Right forelimb (tissue), 1 donor: ENCODE measurements at places on chromosomes 7 and 10.

DNA sequence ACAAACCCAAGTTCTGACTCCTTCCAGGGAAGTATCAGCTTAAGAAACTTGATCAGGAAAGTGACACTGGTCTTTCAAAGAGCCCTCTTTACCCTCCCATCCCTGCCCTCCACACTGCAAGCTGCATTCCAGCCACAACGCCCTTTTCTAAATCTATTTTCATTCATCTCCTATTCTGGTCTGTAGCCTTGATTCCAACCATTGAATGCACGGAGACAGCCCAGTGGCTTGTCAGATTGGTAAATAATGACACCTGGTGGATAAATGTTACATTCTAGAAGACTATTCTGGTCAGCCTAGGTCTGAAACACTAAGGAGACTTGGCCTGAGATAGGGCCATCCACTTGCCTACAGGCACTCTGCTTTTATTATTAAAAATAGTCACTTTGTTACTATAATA lies 20.9 kb downstream of the MORN4 start:
- DNase-seq: peak; percentile 52

- no peak for DNase-seq
Observed at GRCh38 chr7:81244224-81244623, 325.4 kb upstream of the SEMA3C start.

DNA sequence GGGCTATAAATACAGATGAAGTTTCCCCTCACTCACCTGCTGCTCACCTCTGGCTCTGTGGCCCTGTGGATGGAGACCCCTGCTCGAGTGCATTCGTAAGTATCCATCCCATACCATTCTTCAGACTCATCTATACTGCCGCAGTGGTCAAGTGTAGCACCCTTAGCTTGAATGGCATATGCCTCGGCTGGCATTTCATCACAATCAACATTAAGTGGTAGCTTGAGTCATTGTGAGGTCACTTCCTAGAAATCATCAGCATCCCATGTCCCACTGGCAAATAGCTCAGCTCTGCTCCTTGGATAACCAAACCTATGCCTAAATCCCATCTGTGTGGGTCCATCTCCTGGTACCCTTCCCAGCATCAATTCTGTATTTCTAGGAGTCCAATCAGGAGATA lies 38.2 kb downstream of the MDH2 start:
- no peak for DNase-seq

DNA sequence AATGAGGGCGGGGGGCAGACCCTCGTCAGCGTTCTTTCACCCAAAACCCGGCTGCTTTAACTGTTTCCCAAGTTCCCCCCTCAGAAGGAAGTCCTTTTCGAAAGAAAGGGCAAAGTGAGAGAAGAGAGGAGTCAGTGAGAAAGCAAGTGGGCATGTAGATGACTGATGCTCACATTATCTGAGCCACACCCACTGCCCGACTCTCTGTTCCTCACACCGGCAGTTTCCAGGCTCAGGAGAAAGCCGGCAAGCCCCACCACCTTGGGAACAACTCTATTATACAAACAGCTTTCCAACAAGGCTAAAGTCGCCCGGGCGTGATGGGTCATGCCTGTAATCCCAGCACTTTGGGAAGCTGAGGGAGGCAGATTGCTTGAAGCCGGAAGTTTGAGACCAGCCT lies 23.1 kb downstream of the RCC1L start:
- no peak for DNase-seq

GRCh38 chr10:74337330-74338016 lies 186.5 kb downstream of the ADK start:
- DNase-seq: no peak

DNA sequence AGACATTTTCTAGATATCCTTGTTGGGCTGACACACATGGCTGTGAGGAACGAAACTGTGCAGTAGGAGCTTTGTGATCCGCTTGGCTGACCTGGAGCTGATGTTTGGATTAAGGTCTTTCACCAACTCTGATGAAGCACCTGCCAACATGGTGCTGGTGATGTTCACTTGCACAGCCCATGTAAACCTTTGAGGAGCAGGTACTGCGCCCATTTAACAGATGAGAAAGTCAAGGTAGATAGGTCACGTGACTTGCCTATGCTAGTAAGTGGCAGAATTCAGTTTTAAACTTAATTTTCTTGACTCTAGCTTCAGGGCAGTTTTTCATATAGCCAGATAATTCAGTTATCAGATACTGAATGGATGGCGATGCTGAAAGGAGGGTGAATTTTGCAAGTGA lies 351.9 kb downstream of the RPS24 start:
- no peak for DNase-seq

- no peak for DNase-seq
Observed at GRCh38 chr7:157124690-157125089, 14.0 kb upstream of the UBE3C start.

GRCh38 chr10:29689001-29689400 lies 54.2 kb upstream of the SVIL start:
- DNase-seq: no peak

GRCh38 chr10:131649617-131650016 lies 251.2 kb upstream of the PPP2R2D start:
- no peak for DNase-seq

DNA sequence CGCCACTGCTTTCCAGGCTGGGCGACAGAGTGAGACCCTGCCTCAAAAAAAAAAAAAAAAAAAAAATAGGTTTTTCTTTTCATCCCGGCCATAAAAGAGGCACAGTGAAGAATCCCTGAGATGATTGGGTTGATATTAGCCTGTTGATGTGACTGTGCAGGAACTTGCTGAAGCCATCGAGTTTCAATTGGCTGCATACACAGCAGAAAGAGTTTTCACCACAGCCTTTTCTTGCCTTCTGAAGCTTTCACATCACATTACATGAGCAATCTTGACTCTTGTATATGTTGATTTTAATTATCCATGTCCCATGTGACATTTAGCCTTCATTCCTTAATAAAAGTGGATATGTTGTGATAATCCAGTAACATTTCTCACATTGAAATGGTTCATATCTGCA lies 14.9 kb upstream of the PLXDC2 start:
- DNase-seq: no peak

GRCh38 chr10:128763588-128763987 lies 637.4 kb upstream of the MKI67 start:
- DNase-seq: no peak

- no peak for DNase-seq
Observed at GRCh38 chr7:12625836-12626235, 55.3 kb downstream of the SCIN start.

DNA sequence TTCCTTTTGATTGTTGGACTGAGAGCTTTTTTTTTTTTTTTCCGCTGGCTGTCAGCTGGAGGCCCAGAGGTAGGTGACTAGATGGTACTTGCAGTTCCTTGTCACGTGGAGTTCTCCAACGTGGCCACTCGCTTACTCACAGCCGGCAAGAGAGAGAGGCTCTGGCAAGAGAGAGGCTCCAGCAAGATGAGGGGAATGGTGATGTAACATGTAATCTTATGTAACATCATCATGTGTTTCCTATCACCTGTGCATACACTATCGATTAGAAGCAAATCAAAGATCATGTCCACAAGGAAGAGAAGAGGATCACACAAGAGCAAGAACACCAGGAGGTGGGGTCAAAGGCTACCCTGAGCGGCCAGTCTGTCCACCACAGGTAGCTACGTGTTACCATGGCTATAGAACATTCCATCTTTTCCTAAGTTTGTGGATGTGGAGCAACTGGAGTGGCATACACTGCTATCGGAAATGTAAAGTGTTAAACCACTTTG lies 4.0 kb upstream of the BORCS7 start:
- DNase-seq: no peak

DNA sequence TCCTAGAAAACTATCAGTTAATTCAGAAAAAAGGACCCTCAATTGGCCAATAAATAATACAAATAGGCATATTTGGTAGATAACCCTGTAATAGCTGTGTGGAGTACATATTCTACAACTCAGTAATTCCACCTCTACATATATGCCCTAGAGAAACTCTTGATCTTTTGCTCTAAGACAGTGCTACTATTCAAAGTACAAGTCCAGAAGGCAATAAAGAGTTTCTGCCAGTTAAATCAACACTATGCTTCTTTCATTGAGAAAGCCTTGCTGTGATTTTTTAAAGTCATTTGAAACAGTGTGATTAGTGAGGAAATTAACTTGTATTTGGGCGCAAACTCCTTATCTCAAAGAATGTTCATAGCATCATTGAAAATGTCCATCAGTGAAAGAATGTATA lies 75.6 kb downstream of the ZNRF2 start:
- DNase-seq: no peak

DNA sequence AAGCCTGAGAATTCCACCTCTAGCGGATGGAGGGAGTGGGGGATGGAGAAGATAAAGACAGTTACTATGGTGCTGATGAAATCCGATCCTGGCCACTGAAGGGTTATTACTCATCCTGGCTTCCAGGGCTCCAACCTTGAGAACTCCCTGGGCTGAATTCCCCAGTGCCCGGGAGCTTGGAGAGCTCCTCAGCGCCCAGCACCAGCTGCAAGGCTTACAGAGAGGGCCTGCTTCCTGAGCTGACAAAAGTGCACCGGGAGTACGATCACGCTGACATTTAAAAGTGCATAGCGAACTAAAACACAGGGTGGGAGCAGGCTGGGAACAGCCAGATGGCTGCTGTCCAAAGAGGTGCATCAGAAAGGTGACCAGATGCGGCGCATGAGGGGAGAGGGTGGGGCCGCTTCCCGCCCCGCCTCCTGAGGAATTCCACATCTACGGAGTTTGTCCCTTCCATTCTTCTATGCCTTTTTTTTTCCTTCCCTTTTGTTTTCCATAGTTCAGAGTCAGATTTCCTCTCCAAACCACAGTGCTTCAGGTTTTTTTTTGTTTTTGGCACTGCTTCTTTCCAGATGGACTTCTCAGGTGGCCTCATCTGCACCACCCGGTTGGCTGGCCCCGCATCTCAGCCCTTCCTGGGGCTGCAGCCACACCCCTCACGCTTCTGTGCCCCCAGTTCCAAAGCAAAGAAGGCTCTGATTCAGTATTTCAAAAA lies 62.4 kb upstream of the MKRN1 start:
- peak; percentile 78 for DNase-seq

- no peak for DNase-seq
Observed at GRCh38 chr10:128046953-128047290, 79.3 kb downstream of the MKI67 start.

DNA sequence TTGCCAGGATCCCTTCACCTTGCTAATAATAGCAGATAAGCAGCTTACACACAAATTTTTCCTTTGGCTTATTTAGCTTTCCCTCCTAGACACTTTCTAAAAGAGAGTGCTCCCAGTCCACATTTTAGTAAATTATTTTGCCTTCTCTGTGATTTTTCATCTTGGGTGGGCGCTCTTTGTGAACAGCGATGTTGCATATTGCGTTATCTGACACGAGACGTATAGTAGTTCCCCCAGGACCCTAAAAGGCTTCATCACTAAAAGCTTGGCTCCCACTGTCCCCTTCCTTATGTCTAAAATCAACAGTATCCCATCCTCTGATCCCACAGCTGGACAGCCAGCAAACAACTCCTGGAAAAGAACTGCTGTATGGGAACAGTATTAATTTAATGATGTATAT lies 232.9 kb downstream of the DYNC1I1 start:
- no peak for DNase-seq

DNA sequence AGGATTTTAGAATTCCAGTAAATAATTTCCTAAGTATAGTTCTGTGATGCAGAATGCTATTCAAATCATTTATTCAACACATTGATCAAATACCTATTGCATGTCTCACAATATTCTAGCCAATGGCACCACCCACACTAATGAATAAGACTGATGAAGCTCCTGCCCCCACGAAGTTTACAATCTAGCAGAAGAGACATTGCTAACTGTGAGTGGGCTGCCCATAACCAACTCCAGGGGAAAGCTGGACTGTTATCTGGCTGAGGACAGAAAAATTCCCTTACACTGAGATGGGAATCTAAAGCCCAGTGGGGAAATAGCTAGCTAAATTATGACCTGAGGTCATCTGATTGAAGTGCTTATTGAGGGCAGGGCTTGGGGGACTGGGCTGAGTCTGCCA lies 128.8 kb upstream of the LYZL2 start:
- no peak for DNase-seq

DNA sequence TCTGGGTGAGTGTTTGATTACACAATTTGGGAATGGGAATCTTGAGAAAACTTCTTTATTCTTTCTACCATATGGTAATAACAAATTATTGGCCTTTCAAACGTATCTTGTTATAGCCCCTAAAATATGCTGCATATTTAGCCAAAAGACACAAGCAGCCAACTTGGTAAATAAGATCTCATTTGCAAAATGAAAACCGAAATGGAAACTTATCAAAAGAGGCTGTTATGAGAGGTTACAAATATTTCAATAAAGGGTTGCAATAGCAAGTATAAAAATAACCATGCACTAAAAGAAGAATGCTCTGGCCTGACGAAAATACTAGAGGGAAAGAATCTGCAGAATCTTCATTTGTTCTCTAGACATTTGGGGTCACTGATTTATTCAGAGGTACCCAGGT lies 259.5 kb upstream of the LRRN3 start:
- DNase-seq: no peak

GRCh38 chr7:24406053-24406788 lies 122.2 kb downstream of the NPY start:
- no peak for DNase-seq

DNA sequence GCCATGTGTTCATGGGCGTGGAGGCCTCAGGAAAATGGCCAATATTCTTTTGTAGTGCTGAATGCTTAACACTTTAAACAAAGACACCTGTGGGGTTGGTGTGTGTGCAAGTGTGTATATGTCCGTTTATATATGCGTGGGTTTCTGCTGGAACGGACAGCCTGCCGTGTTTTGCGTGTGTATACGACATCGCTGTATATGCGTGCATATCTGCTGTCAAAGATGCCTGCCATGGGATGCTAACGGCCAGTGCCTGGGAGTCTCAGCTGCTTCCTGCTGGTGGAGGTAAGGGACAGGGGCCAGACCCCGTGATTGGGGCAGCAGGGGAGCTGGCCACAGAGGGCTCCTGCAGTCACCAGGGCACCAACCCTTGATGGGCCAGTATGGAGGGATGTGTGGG lies 216.3 kb upstream of the SHH start:
- no peak for DNase-seq

DNA sequence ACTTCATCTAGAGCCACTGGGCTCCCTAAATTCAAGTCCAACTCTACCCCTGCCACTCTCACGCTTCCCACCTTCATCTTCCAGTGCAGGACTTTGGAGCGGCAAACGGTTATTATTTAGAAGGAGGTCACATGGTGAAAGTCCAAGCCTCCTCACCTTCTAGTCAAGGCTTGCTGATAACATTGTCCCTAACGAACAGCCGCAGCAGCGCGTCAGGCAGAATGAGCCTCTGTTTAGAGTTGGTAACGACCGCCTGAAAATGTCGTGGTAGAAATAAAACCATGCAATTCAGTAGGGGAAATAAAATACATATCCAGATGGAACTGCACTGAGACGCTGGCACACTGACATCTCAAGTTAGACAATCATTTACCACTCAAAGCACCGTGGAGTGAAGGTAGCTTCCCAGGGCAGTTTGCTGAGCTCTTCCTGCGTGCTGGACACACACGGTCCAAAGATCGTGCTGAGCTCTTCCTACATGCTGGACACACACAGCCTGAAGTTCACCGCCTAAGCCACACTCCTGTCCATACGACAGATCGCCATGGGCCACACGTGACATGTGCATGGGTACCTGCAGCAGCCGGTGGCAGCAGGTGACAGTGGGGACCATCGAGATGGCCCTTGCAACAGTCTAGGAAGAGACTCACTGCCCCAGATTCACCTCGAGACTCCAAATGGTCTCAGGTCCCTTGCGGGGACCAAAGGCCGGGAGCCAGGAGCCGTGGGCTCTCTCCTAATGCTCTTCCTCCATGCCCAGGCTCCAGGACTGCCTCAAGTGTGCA lies 323.5 kb downstream of the PTPRN2 start:
- no peak for DNase-seq

GRCh38 chr10:50788951-50789945 lies 49.5 kb downstream of the ASAH2B start:
- no peak for DNase-seq

- DNase-seq: no peak
Observed at GRCh38 chr10:21138769-21139340, 241.7 kb upstream of the NEBL start.
